ENCODE measurements at places on chromosomes 11 and 22.

DNA sequence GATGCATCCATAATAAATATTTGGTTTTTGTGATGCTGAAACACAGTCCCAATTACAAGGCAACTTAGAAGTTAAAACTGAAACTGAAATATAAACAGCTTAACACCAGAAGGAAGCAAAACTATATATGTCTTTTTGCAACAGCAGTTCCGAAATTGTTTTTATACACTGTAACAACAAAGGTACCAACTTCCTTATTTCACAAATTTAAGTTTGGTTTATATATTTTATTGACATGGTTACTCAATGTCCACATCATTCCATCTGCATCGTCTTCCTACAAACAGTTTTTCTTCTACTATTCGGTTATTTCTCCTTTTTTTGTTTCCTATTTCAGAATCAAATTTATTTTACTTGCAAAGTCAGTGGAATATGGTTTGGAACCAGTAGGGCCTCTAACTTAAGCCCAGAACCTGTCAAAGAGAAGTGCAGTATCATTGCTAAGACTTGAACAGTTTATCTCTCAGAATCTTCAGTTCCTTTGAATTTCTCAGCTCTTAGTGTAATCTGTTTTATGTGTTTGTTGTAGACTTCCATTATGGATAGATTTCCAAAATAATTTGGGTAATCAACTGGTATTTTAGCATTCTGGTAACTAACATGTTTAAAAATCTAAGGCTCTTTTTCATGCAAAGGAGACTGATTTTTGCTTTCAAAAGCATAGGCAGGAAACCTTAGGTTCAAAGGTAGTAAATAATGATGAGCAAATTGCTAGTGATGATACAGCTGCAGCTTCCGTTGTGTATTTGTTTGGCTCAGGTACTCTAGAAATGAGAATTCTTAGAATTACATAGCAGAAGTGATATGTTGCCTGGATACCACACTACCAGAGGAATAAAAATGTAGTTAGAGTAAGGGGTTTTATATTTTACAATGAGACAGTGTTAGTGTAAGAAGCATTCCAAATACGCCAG, 8.2 kb upstream of the HSPA8 start:
- DNase-seq: no peak

DNA sequence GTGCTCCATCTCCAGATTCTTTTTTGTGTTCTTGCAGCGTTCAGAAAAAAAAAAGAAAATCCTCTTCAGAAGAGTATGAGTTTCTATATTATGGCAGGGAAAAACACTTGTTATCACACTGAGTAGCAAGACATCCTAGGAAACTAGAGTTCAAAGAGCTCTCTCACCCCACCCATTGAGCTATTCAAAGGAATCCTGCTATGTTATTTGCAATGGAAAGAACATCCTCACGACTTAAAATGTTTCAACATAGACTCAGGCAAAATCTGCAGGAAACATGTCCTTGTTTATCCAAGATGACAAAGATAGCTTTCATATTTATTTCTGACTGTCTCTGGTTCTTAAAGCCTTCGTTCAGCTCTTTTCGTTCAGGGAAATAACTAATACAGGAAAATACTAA, 331.6 kb upstream of the ANO5 start:
- DNase-seq: no peak

DNA sequence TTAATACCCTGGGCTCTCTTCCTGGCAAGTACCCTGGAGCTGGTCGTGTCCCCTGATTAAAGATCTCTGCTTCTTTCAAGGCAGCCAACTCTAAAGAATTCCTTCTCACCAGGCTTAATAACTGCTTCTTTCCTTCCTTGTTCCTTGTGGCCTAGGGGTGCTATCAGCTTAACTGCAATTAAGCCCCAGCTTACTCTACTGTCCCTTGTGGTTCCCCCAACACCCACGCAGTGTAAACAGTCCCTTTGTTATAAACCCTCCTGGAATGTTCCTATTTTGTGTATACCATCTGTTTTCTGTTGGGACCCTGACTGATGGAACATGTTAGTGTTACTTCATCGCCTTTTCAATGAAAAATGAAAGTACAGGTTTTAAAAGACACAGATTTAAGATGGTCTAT, 126.4 kb upstream of the KIRREL3 start:
- no peak for DNase-seq

GRCh38 chr11:69635195-69635594, 5.8 kb upstream of the CCND1 start:
- DNase-seq: no peak

- no peak for DNase-seq
Measured at GRCh38 chr22:38700270-38700788, 414 bp downstream of the JOSD1 start.

DNA sequence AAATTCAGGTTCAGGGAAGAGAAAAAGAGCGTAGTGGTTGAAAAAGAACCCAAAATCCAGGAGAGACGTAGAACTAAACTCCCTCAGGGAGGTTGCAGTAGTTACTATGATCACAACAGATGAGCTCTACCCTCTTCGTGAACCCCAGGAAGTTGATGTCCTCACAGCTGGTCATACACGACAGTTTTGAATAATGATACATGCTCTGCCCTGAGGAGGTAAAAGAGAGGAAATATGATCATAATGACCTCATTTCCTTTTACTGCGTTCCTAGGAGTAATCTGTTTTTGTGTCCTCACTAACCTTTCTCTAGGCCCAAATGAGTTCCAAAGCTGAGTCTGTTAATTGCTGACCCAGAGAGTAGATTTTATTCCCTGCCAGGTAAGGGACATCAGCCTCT, 1.3 kb downstream of the PATE2 start:
- DNase-seq: no peak

- peak; percentile 77 for DNase-seq
Measured at GRCh38 chr22:40491990-40492631, 121.7 kb downstream of the SGSM3 start.

GRCh38 chr11:34235591-34236071, 122.2 kb downstream of the ABTB2 start:
- no peak for DNase-seq

DNA sequence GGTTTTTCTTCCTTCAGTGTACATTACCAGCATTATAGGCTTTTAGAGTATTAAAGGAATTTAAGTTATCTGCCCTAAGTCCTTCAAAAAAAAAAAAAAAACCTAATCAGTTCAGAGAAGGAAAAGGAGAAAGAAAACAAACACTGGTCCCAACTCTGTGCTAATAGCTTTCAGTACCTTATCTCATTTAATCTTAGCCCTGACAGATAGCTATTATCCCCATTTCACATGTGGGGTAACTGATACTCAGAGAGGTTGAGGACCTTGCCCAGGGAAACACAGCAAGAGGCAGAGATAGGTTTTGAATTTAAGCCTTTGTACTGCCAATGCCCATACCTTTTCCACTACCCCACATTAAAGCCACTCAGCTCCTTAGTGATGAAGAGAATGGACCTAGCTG, 43.4 kb downstream of the FAT3 start:
- DNase-seq: no peak

DNA sequence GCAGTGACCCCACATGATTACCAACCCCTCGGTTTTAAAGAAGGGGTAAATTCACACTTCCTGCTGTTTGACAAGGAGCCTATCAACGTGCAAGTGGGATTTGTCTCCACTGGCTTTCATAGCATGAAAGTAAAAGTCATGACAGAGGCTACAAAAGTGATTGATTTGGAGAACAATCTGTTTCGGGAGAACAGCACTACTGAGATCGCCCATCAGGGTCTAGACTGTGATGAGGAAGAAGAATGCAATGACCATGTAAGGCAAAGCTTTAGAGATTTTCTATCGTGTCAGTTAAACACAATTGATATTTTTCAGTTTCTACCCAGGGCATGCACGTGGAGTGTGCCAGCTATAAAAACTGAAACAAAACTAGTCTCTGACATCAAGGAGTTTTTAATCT, 41.7 kb downstream of the HORMAD2 start:
- no peak for DNase-seq

DNA sequence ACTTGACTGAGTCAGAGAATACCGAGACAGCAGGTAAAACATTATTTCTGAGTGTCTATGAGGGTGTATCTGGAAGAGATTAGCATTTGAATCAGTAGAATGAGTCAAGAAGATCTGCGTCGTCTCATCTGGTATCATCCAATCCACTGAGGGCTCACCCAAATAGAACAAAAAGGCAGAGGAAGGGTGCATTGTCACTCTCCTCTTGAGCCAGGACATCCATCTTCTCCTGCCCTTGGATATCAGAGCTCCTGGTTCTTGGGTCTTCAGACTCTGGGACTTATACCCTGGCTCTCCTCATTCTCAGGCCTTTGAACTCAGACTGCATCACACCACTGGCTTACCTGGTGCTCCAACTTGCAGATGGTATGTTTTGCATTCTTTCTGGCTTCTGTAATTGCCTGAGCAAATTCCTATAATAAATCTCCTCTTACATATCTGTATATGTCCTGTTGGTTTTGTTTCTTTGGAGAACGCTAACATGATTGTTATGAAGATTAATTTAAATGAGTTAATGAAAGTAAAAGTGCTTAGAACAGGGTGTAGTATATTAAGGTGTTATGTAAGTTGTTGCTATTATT, 49.3 kb downstream of the ME3 start:
- DNase-seq: no peak

DNA sequence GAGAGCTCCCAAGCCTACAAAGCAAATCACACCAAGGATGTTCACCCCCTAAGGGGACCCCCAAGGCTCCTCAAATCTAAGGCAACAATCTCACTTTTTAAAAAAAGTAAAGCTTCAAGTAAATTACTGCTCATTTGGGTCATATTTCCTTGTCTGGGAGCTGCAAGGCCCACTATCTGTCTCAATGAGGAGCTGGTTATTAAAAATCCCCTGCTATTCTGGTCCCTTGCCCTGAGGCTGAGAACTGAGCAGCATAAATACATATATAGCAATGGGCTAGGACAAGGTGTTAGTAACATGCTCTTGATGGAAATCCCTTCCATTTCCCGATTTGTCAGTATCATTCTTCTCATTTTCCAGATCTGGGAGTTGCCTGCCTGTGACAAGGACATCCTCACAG, 119.2 kb downstream of the ETS1 start:
- no peak for DNase-seq

GRCh38 chr11:66048547-66049323, at the start of gene GAL3ST3:
TSS of gene GAL3ST3 (minus strand) at chr11:66049161. CDS start at chr11:66045415, 3,746 bp downstream.
- DNase-seq: no peak

GRCh38 chr11:76554767-76555166, 109.9 kb downstream of the EMSY start:
- no peak for DNase-seq
